ENCODE measurements at places on chromosomes 6 and 20. TPM values are rescaled to one million over a fixed set of nuclear protein-coding genes. Genes with fewer than 3 reads are reported as not detected.
A peak's percentile ranks its signal among the peaks of the same experiment; 100 is the strongest.

The ENPP5 gene
- 7.3 TPM for total RNA-seq

- H3K27me3 ChIP-seq, result peaks cover 6% of the 10 kb centered on the region
- H3K4me3 ChIP-seq, result no peak overlapping the region
- no peaks in the 10 kb centered on the region for H3K36me3 ChIP-seq
- H3K4me1 ChIP-seq, result no peaks in the 10 kb centered on the region
- no peak for DNase-seq
These were observed 118.3 kb upstream of the FBXL4 start for GRCh38 chr6:99066044-99066443.

DNA sequence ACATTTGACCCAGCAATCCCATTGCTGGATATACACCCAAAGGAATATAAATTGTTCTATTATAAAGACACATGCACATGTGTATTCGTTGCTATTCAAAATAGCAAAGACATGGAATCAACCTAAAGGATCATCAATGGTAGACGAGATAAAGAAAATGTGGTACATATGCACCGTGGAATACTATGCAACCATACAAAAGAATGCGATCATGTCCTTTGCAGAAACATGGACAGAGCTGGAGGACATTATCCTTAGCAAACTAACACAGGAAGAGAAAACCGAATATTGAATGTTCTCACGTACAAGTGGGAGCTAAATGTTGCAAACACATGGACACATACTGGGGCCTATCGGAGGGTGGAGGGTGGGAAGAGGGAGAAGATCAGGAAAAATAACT lies 340.0 kb downstream of the NRN1 start:
- no peak for DNase-seq
- no peaks in the 10 kb centered on the region for H3K27me3 ChIP-seq
- no peak overlapping the region for H3K4me3 ChIP-seq
- no peak overlapping the region for H3K27ac ChIP-seq
- peaks cover 5% of the 10 kb centered on the region for H3K4me1 ChIP-seq

The CST8 gene
- not detected for total RNA-seq

The THEMIS gene
- 3.0 TPM for total RNA-seq

- H3K36me3 ChIP-seq, result no peaks in the 10 kb centered on the region
- peak; percentile 95 for DNase-seq
- no peaks in the 10 kb centered on the region for H3K27me3 ChIP-seq
- H3K4me3 ChIP-seq, result peak within 1 kb of the TSS; percentile 67
- peak within 1 kb of the TSS; percentile 71 for H3K27ac ChIP-seq
These were observed at the start of gene CDYL for GRCh38 chr6:4776131-4776492. Gene CDYL, plus strand, starts transcription at chr6:4776404. Its CDS starts 380 bp downstream, at chr6:4776784.

The NINL gene
- total RNA-seq, result 13.2 TPM

DNA sequence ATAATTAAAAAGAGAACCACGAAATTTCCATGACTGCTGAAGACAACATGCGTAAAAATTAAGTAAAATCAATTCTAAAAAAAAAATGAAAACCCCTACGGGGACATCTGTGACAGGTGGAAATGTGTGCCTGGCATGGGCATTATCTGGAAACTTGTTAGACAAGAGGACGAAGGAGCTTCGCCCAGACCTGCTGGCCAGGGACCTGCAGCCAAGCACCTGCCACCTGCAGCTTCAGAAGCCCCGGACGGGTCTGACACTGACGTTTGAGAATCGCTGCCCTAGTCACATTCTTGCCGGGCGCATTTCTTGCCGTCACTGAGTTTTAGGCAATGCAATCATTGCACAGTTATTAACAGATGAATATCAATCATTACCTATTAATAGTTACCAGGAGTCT lies 140.3 kb downstream of the SMOC2 start:
- H3K27me3 ChIP-seq, result no peaks in the 10 kb centered on the region
- DNase-seq, result no peak
- H3K36me3 ChIP-seq, result no peaks in the 10 kb centered on the region
- H3K4me3 ChIP-seq, result no peak overlapping the region

DNA sequence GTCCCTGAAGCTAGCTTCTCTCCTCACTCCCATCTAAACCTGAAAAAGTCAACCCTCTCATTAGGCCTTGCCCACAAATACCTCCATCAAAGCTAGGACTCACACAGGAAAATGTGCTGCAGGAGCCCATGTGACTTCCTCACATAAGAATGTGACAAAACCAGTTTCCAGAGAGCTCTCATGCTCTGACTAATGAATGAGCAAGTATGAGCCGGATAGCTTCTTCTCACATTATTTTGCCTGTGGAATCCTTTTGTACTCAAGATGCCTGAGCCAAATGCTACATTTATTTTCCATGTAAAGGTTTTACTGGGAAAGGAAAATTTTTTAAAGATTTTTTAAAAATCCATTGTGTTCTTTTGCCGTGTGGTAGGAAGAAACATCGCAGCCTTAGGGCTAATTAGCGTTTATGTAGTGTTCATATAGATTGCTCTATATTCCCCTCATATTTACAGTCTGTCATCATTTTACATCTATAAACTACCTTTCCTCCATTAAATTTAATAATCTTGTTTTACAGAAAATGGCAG lies 68.6 kb upstream of the CCN6 start:
- H3K36me3 ChIP-seq, result no peaks in the 10 kb centered on the region
- peak overlapping the region; percentile 39 for H3K27ac ChIP-seq
- H3K27me3 ChIP-seq, result no peaks in the 10 kb centered on the region
- H3K4me1 ChIP-seq, result peaks cover 3% of the 10 kb centered on the region
- no peak overlapping the region for H3K4me3 ChIP-seq

The RAET1G gene
- total RNA-seq, result 1.2 TPM

The JPH2 gene
- total RNA-seq, result 7.9 TPM

The COL21A1 gene
- total RNA-seq, result 15.6 TPM

GRCh38 chr6:82072751-82073150 lies 174.8 kb downstream of the IBTK start:
- no peaks in the 10 kb centered on the region for H3K36me3 ChIP-seq
- no peaks in the 10 kb centered on the region for H3K4me1 ChIP-seq
- H3K27me3 ChIP-seq, result no peaks in the 10 kb centered on the region
- H3K27ac ChIP-seq, result no peak overlapping the region
- no peak overlapping the region for H3K4me3 ChIP-seq
- no peak for DNase-seq

All from upper lobe of right lung (tissue), 1 donor.